ENCODE measurements at places on chromosomes 2 and 18.

GRCh38 chr2:127365211-127365643 is 22.5 kb downstream of the MAP3K2 start:
- no peak for DNase-seq

- DNase-seq = no peak
Observed at GRCh38 chr2:240135706-240136012, 446 bp downstream of the COPS9 start.

GRCh38 chr2:233260661-233261060 is 9.2 kb downstream of the ATG16L1 start:
- DNase-seq = no peak

DNA sequence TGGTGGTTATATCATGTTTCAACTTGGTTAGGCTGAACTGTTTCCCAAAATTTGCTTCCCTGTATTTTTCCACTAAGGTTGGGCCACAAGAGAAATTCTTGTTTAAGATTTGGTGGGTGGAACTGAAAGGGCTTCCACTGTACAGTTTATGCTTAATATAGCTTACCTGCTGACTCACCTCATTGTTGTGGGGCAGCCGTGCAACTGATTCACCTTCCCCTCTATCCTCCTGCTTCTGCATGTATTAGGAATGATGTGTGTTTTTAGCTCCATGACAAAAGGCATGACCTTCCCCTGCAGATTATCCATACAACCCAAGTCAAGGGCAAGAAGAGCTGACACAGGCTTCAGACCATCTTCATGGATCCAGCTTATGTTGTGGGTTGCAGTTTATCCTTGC is 98.4 kb upstream of the GULP1 start:
- DNase-seq = no peak

DNA sequence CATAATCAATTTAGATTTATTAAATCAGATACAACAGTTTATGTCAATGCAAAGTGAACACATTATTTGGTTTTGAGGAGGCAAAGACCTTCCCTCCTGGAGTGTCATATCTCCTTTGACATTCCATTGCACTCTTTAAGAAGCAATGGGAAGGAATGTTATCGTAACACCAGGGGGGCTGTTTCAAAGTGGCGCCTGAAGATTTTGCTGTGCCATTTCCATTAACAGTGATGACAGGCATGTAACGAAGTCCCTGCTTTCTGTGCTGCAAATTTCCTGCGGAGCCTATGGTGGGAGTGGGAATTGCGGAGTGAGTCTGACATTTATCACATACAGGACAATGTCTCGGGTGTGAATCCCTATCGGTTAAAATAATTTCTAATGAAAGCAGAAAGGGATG is 499.6 kb upstream of the RAB6C start:
- no peak for DNase-seq

All from lung (tissue), 17 donors.